Mucosa of descending colon (tissue), 3 donors: ENCODE measurements at places on chromosomes 5 and 9. TPM values are rescaled to one million over a fixed set of nuclear protein-coding genes. Genes with fewer than 3 reads are reported as not detected.

The MEIKIN gene
- total RNA-seq = not detected

DNA sequence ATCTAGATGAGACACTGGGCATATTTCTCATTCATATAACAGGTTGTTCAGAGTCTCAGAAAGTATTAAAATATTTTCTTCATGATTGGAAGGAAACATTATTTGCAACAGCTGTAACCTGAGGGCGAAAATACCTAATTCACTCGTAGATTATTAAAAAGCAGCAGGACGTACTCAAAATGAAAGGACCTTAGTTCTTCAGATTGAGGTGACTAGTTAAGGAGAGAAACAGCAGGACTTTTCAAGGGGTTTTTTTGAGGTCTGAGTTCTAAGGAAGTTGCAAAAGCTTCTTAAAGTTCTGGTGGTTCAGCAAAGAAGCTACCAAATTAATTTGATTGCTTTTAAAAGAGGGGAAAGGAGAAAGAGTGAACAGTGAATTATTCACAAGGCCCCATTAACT, 174.9 kb downstream of the TMEM161B start:
- DNase-seq = no peak

The PCDHGA5 gene
- total RNA-seq = 1.2 TPM

DNA sequence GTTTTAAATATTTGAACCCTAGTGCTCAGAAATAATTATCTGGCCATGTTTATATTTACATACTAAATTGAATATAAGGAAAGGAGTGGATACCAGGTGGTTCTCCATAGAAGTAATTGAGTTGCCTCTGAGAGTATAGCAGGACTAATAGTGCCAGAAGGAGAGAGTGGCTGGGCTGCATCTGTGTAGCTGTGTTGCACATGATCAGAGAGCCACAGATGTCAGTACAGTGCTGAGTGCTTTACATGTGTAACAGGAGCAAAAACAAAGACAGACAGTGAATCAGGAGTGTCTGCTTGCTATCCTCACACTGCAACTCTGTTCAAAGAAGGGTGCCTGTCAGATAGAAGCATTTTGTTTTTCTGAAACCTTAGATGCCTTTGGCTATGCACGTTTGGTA, 353.9 kb upstream of the PAPPA start:
- DNase-seq = no peak

GRCh38 chr5:76811214-76811613, 7.6 kb upstream of the F2RL1 start:
- DNase-seq = no peak

- no peak for DNase-seq
Measured at GRCh38 chr5:1877103-1878049, 5.3 kb downstream of the IRX4 start.

GRCh38 chr9:37301042-37301853, 121.2 kb upstream of the GRHPR start:
- no peak for DNase-seq

The STARD4 gene
- 18.8 TPM for total RNA-seq

The LTC4S gene
- total RNA-seq = 10.4 TPM

- DNase-seq = no peak
Measured at GRCh38 chr9:126205845-126206498, 120.7 kb upstream of the MVB12B start.

GRCh38 chr5:76406014-76406413, 2.9 kb downstream of the IQGAP2 start:
- no peak for DNase-seq

DNA sequence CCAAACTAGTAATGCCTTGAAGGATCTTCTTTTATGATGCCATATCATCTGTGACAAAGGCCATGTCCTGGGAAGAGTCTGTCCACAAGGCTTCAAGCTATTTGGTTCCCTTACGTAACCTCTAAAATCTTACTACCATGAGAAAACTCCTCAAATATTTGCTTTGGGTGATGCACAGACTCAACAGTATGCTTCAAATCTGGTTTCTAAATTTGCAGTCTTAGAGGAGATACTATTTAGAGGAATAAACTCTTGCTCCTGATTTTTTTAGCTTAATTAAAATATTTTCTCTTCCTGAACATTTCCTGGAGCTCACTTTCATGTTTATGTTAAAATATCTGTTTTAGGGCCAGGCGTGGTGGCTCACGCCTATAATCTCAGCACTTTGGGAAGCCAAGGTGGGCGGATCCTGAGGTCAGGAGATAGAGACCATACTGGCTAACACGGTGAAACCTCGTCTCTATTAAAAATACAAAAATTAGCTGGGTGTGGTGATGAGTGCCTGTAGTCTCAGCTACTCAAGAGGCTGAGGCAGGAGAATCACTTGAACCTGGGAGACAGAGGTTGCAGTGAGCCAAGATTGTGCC, 28.2 kb downstream of the TRPC7 start:
- no peak for DNase-seq

DNA sequence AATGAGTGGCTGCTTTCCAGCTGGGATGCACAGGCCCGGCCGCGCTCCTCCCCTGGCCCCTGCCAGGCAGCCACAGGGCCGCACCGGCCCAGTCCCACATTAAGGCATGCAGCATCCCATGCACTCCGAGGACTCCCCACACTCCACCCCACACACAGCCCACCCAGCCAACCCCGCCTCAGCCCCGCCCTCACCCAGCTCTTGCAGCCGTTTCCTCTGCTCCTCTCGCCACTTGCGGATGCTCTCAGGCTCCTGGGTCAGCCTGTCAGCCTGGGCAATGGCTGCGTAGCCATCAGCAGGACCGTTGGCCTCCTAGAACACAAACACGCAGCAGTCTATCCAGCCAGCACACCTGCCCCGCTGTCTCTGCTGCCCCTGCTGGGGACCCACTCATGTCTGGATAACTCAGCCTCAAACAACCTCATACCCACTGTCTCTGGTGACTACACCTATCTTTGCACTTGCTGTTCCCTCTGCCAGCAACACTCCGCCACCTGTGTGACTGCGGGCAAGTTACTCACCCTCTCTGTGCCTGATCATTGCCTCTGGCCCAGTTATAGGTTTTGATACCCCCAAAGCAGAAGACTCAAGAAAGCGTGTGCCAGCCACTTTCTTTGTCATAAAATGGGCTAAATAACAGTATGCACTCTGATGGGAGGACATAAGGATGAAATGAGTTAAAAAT, 9.3 kb downstream of the HIGD2A start:
- DNase-seq = no peak

The MSANTD3 gene
- 10.5 TPM for total RNA-seq
